T-helper 1 cell (primary cell): ENCODE measurements at places on chromosomes 16 and 17.

DNA sequence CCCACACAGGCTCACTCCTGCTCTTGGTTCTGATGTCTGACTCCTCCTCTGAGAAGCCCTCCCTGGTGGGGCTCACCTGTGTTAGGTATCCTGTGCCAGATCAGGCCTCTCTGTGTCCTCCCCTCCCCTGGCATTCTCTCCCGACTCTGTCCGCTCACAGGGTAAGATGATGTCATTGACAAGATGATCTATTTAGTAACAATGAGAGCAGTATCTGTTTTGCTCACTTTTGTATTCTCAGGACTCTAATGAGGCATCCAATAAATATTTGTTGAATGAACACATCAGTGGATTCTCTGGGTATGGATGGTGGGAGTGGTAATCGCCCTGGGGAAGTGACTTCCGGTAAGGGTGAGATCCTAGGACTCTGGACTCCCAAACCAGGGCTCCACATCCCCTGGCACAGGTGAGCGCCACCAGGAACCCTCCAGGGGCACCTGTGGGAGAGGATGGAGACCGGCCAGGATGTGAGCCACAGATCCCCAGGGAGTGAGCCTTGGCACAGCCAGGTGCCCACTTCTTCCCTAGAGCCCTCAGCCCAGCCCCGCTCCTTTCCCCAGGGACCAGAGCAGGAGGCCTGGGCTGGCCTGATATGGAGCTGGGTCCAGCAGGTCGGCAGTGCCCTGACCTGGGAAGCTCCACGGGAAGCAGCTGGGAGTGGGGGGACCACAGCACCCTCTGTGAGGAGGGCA, 5.4 kb upstream of the HAP1 start:
- DNase-seq = no peak

- DNase-seq = no peak
These were observed 34.3 kb upstream of the RPRML start for GRCh38 chr17:47013341-47013740.

GRCh38 chr17:76736349-76737081, 616 bp downstream of the SRSF2 start:
- DNase-seq = peak; percentile 60

GRCh38 chr17:43967251-43967875, 13.6 kb upstream of the PYY start:
- DNase-seq = no peak

GRCh38 chr16:71343078-71343477, 15.4 kb upstream of the CALB2 start:
- no peak for DNase-seq

GRCh38 chr17:49054342-49055092, 57.3 kb downstream of the IGF2BP1 start:
- no peak for DNase-seq

DNA sequence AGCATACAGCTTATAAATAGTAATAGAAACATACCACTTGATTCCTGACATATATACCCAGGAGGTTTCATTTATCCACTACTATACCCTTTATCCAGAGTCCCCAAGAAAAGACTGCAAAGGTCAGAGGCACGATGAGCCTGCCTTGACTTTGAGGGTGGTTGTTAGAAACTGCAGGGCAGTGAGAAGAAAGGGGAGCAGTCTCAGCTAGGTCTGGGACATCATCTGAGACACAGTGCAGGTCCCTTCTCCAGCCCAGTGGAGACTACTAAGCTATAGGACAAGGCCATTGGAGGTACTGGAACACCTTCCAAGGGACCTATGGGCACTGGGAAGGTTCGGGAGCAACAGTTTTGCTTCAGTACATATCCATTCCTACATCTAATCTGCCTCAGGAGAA, 20.2 kb upstream of the TEKT3 start:
- DNase-seq = no peak

DNA sequence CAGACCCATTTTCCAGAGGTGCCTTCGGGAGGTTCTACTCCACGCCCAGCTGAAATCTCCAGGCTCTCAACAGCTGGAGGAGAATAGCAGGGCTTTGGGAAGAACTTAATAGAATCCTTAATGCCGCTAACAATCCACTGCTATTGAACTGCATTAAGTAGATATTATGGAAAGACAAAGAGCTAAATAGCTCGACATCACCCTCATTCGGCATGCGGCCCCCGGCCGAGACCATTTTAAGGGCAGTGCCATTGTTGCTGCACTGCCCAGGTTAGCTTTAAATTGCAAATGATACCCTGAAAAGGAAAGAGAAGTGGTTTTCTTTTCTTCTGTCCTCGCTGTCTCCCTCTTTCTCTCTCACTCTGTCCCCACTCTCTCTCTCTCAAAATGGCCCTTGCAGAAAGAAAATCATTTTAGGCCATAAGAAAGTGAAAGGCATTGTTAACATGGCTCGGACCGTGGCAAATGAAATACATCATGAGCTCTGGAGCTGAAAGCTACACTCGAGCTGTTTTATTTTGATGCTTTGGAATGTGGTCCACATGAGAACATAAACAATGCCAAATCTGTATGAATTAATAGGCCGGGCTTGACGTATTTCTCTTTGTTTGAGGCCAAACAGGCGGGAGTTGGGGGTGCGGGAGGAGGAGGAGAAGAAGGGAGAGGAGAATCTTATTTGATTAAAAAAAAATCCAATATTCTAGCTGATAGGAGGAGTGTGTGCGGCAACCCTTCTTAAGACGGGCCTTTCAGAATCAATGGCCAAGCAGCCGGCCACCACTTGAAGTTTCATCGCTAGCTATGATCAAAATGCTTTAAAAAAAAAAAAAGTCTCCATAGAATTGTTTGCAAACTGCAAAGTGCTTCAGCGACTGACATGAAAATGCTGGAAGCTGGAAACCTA, 298.8 kb upstream of the IRX3 start:
- DNase-seq = no peak

- DNase-seq = no peak
These were observed 8.7 kb downstream of the SMURF2 start for GRCh38 chr17:64653325-64653984.

- DNase-seq = no peak
These were observed at the start of gene ACSM5 for GRCh38 chr16:20409398-20410120. Gene ACSM5 (plus strand): TSS chr16:20409534. CDS start chr16:20411485, 1,951 bp downstream.

GRCh38 chr17:4492721-4493561, 5.7 kb upstream of the SPNS2 start:
- DNase-seq = no peak

DNA sequence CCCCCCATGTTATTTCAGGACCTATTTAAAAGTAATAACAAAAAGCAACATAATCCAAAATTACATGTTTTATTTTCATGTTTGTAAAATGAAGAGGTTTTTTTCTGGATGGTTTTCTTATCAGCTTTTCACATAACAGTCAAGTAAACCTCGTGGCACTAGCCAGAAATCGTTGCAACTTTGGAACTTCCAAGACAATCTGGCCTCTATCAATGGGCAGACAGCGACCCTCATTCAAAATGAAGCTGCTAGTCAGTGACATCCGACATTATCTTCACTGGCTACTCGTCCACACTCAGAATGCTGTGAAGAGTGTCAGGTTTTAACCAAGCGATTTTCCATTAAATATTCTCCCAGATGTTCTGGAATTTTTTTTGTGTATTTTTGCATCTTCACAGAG, 22.7 kb downstream of the ZNF652 start:
- no peak for DNase-seq

- DNase-seq = no peak
These were observed 122.7 kb downstream of the FTO start for GRCh38 chr16:53826658-53827057.

DNA sequence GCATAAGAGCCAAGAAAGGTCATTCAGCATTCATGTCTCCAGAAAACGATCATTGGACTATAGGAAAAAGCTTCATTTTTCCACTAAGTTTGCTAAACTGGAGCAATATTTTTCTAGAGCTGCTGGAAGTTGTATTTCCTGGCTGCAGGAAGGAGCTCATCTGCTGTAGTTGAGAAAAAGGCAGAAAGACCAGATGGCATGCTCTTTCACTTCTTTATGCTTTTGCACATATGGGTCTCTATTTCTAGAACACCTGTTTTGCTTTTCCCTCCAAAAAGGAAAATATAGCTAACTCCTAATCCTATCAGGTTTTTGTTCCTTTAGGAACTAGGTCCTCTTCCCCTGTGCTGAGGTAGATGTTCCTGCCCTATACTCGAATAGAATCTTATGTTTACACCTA, 61.9 kb upstream of the HLF start:
- DNase-seq = no peak

DNA sequence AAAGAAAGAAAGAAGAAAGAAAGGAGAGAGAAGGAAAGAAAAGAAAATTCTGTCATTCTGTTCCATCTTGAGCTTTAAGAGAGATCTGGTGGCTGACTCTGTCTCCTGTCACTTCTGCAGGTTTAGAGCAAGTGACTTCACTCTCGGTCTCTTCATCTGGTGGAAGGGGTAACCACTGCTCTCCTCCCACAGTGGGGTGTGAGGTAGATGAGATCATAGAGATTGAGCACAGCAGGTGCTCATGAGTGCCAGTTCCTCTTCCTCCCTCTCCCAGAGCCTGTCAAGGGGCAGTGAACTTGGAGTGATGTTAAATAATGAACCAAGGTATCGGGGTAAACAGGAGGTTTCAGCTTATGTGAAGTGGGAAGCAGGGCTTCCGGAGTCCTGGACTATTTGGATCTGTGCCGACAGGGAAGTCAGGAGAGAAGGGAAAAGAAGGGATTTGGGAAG, 47.7 kb downstream of the BEAN1 start:
- no peak for DNase-seq

DNA sequence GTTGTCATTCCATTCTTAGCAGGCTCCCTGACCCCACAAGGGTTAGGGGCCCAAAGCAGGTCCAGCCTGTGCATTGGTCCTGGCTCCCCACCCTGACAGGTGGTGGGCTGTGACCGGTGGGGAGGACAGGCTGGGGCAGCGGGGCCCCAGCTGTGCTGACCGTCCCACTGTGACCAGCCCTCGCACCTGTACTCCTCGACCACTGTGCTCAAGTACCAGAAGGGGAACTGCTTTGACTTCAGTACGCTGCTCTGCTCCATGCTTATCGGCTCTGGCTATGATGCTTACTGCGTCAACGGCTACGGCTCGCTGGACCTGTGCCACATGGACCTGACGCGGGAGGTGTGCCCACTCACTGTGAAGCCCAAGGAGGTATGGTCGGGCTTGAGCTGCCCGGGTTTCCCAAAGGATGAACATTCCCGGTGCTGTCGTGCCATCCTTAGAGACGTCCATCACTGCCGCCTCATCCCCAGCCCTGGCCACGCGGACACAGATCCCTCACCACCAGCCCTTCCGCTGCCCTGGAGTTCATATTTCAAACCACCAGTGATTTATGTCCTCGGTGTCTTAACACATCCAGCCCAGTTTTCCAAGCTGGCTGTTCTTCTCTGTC, 7.3 kb downstream of the DRC7 start:
- no peak for DNase-seq

GRCh38 chr16:30526137-30526822, at the start of gene ZNF768:
Gene ZNF768 (minus strand): TSS chr16:30526566. CDS start chr16:30526413, 153 bp downstream.
- peak; percentile 43 for DNase-seq

DNA sequence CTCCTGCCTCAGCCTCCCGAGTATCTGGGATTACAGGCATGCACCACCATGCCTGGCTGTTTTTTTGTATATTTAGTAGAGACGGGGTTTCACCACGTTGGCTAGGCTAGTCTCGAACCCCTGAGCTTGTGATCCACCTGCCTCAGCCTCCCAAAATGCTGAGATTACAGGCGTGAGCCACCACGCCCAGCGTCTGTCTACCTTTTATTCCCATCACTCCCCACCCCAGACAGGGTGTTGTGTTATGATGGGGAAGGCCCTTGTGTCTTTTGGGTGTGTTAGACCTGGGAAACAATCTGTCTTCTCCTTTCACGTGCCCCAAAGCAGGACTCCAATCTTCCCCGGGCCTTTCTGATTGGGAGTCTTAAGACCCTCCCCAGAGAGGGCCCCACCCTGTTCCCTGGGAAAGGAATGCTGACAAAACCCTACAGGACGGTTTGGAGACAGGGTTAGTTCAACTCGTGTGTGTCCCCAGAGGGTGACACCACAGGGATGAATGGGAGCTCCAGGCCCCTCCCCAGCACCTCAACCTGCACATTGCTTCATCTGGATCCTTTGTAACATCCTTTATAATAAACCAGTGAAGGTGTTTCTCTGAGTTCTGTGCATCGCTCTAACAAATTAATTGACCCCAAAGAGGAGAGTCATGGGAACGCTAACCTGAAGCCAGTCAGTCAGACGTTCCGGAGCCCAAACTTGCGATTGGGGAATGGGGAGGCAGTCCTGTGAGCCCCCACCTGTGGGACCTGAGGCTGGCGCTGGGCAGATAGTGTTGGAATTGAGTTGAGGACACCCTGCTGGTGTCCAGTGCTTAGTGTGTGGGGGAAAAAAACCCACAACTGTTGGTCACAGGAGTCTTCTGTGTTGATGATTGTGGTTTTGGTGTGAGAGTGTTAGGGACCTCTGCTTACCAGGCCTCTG, 3.2 kb upstream of the ELOB start:
- DNase-seq = no peak

DNA sequence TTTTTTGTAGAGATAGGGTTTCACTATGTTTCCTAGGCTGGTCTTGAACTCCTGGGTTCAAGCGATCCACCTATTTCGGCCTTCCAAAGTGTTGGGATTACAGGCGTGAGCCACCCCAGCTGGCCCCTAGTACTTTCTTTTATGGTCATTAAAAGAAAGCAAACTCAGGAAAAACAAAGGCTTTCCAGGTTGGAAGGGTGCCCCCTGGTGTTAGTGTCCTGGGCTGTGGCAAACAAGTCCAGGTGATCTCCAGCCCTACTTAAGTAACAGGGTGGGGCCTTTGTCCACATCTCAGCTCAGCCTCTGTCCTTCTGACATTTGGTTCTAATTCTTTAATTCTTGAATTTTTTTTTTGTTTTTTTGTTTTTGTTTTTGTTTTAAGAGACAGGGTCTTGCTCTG, 6.9 kb downstream of the IGFBP4 start:
- DNase-seq = peak; percentile 29

DNA sequence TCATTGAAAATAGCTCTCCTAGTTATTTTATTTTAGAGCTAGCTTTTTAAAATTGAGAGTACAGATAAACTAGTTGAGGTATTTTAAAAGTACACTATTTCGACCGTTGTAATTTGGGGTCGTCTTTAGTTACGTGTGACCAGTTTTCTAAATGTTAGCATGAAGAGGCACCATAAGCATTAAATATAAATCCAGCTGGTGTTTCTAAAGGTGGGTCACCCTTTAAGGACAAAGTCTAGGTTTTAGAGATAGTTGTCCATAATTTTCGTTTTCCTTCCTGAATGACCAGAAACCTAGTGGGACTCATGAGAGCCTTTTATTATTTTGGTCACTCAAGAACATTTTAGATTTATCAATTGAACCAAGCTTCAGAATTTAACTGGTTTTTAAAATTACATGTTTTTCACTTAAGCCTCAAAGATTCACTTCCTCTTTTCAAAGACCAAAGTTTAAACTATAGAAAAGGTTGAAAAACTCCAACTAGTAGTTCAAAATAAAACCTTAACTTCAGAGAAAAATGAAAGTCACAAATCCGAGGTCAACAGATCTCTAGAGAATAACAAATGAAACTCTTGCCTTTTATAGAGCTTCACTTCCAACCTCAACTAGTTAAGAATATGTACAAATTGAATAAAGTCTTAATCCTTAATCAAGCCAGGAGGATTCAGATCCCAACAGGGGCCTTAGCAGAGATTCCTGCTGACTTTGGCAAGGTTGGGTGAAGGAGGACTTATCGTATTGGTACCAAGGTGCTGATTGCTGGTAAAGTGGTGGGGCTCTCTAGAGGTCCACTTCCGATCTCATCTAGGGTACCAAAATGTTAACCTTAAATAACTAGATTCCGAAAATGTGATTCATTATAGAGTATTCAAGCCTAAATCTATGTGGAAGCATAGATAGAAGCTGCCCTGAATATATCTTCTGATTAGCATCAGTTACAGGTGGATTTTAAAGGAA, 32.5 kb downstream of the PHKB start:
- DNase-seq = no peak
